ENCODE measurements at places on chromosomes 4 and X.

DNA sequence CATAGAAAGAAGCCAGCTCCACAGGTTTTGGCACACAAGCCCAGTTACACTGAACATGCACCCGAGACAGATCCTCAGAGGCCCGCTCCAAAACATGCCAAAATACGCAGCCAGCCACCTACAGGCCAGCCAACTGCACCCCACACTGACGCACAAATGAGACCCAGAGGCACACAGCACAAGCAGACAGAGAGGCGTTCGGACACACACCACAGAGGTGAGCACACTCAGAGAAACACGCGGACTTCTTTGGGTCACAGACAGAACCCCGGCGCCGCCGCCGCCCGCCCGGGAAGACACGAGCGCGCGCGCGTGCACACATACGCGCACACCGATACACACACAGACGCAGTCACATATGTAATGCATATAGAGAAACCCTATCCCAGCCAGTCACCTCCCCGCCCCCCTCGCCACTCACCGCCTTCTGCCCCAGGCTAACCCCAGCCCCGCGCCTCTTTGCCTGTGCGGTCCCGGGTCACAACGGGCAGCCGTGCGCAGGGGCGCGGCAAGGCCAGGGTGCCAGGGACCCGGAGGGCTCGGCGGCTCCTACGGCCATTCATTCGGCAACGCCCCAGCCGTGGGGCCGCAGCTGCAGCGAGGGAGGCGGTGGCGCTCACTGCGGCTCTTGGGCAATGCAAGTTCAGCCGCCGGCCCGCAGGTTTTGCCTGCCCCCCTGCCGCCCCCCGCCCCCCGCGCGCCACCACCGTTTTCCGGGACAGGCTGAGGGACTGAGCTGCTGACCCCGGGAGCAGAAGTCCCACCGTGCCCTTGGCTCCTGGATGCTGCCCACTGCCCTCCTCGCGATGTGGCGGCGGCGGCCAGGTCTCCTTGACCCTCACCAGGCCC is 553 bp downstream of the SEPTIN6 start:
- no peak for DNase-seq

- DNase-seq = no peak
Observed at GRCh38 chr4:168639914-168640313, 143.1 kb downstream of the PALLD start.

GRCh38 chr4:3016961-3017360 is 53.6 kb downstream of the GRK4 start:
- no peak for DNase-seq

DNA sequence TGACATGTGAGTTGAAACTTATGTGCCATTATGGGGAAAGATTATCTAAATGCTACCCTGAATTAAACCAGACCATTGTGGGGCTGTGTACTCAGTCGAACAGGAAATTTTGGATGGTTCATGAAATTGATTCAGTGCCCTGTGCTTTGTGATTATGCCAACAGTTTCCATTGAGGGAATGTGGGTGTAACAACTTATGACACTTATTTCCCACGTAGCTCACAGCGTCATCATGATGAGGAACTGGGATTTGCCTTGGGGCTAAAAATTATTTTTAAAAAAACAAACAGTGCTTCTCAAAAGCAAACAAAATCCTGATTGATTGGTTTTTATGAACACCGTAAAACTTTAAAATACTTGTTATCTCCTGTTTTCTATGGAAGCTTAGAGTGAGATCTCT is 8.3 kb upstream of the CLTRN start:
- DNase-seq = no peak

DNA sequence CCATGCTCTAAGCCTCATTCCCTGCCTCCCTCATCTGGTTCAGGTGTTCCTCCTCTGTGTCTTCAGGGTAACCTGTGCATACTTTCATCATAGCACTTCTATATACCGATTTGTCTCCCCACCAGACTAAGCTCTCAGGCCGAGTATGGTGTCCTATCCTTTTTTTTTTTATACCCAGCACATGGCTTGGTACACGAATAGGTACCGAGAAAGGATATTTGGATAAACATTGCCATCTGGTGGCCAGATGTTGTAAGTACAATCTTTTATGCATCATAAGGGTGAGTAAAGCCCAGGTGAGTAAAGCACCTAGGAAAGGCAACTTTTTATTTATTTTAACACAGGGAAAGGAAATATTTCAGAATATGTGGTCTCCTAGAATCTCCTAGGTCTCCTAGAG is 68.4 kb downstream of the MID2 start:
- no peak for DNase-seq

- no peak for DNase-seq
Observed at GRCh38 chr4:128958194-128958593, 135.1 kb downstream of the SCLT1 start.

DNA sequence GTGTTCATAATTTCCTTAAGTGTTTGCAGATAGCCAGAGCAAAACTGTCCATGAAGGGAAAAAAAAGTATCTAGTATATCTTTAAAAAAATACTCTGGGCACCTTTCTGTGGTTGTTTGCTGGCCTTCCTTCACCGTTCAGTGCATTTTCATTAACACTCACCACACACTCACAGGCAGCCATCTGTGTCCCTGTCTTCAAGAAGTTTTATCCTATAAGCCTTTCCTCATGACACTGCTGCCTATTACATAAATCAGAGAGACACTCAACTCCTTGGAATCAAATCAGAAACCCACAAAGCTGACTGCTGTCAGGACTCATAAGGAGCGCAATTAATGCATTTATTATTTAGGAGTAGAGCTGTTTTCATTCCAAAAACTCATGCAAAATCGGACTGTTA is 1720.2 kb downstream of the PCDH7 start:
- DNase-seq = no peak

DNA sequence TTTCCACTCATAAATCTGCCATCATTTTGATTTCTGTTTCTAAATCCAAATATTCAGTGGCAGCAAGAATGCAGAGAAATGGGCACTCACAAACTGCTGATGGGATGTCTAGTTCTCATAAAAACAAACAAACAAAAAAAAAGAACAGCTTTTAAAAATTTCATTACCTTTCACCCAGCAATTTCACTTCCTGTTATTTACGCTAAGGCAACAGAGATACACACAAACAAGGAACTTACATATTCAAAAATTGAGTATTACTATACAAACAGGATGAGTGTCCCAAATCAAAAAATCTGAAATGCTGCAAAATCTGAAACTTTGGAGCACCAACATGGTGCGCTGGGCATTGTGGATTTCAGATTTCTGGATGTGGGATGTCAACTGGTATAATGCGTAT is 36.4 kb downstream of the FAT1 start:
- DNase-seq = no peak

- DNase-seq = no peak
Observed at GRCh38 chrX:107566604-107567262, 61.6 kb upstream of the PRPS1 start.

- DNase-seq = no peak
Observed at GRCh38 chrX:29787656-29788055, 427.7 kb upstream of the MAGEB2 start.

- no peak for DNase-seq
Observed at GRCh38 chrX:12443534-12444098, 305.3 kb downstream of the FRMPD4 start.

DNA sequence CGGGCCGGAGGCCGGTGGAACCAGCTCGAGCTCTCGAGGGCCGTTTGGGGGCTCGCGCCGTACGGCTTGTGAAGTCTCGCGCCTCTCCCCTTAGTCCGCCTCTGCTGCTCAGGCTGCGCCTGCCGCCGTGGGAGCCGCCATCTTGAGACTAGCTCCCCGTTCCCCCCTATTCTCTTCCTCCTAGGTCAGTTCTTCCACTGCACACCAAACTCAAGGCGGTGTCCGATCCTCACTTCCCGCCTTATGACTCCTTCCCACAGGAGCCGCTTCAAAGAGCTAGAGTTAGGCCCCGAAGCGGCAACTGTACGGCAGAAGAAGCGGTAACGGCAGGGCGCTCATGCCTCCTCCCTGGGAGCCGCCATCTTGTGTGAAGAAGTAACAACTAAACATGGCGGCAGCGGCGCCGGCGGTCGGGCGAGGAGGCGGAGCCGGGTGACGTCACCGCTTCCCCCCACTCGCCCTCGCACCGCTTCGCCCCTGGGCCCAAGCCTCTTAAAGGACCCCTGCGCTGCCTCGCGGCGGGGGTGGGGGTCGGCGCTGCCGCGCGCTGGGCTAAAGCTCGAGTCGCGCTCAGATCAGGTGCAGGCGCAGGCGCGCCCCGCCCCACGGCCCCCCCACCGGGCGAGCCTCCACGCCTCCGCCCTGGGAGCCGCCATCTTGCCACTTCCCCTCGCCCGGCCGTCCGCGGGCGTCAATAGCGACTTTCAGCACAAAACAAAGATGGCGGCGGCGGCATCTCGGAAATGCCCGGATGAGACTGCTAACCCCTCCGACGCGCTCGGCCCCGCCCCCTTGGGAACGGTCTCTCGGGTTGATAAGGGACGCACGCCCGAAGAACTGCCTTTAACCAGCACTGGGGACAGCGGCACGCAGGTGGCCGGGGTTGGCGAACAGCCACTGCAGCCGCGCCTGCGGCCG is at the start of gene HCFC1:
HCFC1 (minus strand) TSS at position 369 of the 918 bp plus-strand sequence. CDS start 978 bp downstream, outside the sequence.
- peak; percentile 72 for DNase-seq

DNA sequence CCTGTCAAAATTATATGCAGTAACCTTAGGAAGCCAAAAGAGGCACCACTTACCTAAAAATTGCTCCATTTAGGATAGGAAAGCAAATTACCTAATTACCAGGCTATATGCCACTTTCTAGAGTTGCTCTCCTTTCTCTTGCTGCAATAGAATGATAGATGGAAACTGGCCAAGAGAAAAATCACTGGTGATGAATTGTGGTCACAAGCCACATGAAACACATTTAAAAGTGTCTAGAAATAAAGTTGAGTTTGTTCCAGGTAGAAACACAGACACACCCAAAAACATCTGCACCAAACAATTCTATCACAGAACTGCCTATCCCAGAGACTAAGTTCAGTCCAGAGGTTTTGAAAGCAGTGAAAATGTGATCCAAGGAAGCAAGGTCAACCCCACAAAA is 337.7 kb downstream of the PCDH19 start:
- no peak for DNase-seq

- DNase-seq = no peak
Observed at GRCh38 chr4:113828702-113829101, 67.2 kb upstream of the CAMK2D start.

- no peak for DNase-seq
Observed at GRCh38 chrX:17732138-17732783, 5.0 kb upstream of the SCML1 start.

DNA sequence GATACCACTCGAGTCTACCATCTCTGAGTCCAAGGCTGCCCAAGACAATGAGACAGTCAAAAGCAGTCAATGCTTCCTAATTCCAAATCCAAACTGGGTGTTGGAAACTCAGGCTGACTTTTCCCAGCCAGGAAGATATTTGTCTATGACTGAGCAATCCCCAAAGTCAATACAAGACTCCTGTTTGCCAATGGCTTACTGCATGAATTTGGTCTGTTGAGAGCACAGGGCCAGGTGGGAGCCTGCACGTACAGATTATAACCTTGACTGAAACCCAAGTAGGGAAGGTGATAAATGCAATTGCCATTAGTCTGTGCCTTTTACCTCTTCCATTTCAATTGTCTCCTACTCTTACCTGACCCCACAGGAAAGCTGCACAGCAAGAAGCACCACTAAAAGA is 72.6 kb upstream of the PPARGC1A start:
- no peak for DNase-seq

DNA sequence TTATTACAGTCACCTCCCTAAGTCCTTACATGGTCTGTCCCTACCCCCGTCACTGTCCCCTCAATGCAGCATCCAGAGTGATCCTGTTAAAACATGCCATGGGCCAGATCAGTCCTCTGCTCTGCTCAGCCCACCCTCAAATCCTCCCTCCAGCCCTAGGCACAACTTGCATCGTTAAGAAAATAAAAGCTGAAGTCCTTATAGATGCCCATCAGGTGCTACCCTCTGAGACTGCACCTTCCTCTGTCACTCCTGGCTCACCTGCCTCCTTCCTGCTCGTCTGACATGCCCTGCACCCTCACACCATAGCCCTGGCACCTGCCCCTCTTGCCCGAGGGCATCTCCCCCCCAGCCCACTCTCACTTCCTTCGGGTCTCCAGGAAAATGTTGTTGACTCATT is 4.1 kb downstream of the STK32B start:
- DNase-seq = no peak

DNA sequence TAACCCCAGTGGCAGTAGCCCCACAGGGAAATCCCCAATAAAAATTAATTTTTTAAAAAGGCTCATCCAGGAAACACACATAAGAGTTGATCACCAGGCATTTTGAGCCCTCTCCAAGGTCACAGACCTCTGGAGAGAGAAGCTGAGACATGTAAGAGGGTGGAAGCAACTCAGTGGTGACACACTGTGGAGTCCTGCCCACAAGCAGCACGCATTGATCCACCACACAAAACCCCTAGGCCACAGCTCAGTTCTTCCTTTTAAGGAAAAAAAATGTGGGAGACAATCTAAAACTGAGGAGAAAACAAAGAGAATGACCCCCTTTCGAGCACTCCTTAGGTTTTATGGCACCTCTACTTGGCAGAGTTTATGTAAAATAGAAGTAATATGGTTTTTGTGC is 71.7 kb upstream of the S100G start:
- no peak for DNase-seq

DNA sequence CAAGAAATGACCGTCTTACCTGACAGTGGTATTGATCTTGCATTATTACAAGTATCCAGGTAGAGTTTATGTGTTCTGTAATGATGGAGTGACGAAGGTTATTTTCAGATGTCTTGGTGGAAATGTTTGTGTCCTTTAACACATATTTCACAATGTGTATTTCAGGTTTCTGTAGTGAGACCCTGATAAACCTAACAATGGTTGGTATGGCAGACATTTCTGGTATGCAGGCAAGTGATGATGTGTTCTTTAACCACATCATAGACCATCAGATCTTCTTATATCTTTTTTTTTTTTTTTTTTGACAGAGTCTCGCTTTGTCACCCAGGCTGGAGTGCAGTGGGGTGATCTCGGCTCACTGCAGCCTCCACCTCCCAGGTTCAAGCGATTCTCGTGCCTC is 14.6 kb upstream of the ATXN3L start:
- no peak for DNase-seq

- no peak for DNase-seq
Observed at GRCh38 chr4:58191109-58191508, 1080.9 kb upstream of the IGFBP7 start.

DNA sequence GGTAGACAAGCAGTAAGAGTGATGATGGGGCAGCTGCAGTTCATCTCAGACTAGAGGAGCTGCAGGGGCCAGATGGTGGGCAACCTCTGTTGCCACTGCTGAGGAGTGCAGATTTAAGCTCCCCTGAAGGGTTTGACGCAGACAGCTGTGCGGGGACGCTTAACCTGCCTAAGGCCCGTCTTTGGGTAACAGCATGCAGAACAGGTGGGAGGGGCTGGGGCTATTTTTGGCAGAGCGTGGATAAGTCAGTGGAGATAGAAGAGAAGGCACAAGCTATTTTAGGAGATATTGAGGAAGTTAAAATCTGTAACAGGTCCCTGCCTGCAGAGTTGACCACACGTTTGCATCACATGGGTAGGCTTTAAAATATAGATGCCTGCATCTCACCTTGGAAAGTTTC is 10.5 kb downstream of the CD99 start:
- no peak for DNase-seq

GRCh38 chr4:73037057-73037456 is 32.5 kb downstream of the COX18 start:
- DNase-seq = no peak

Data from stimulated activated CD8-positive, alpha-beta memory T cell treated with anti-CD3 and anti-CD28 coated beads, Interleukin-4, amount 100 ng/mL, for 4 hours (primary cell).